Stimulated activated naive B cell treated with anti-CD40 and anti-IgM and Interleukin-4, amounts not matched to agents 10 μg/mL and 1 μg/mL and 100 μg/mL, for 72 hours (primary cell): ENCODE measurements at places on chromosomes 11 and 22.

- DNase-seq = no peak
Observed at GRCh38 chr11:104946907-104947306, 21.5 kb downstream of the CASP4 start.

GRCh38 chr11:8262552-8263108, 1.0 kb downstream of the LMO1 start:
- peak; percentile 23 for DNase-seq

DNA sequence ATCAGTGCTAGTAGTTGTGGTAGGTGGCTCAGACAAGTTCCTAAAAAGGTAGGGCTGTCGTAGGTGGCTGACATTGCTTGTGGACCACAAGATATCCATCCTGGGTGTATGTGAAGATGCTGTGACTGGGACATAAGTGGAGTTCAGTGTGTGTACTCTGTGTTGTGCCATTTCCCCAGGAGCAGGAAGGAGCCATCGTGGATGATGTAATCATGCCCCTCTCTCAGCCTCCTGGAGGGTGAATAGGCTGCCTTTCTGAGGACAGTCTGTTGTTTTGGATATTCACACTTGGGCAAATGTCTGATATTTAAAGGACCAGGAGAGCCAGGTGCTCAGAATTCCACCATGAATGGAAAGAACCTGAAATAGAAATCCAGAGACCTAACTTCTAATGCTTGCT, 2.7 kb downstream of the HEPHL1 start:
- DNase-seq = no peak

- no peak for DNase-seq
Observed at GRCh38 chr11:6925636-6926207, 504 bp upstream of the ZNF215 start.

- DNase-seq = no peak
Observed at GRCh38 chr11:42975180-42975529, 336.6 kb upstream of the API5 start.

DNA sequence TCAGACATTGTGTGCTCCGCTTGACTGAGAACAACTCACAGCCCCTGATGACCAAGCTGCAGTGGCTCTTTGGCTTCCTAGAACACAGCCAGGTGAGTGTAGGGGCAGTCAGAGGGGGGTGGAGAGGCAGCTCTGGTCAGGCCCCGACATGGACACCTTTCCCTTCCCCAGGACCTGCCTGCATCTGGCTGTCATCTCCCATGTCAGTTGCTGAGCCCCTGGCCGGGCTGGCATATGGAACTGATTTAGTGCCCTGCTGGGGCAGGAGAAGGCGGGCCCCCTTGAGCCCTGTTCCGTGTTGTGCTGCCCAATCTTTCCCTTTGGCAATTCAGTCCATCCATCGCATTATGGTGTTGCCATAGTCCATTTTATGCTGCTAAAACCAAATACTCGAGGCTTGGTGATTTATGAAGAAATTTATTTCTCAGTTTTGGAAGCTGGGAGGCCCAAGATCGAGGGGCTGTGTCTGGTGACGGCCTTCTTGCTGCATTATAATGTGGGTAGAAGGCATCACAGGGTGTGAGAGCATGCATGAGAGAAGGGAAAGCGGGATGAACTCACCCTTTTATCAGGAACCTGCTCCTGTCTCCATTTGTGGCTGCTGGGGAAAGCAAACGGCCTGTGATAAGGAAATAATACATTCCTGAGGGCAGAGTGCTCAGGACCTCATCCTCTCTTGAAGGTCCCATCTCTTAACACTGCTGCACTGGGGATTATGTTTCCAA, 19.0 kb downstream of the USP35 start:
- no peak for DNase-seq

GRCh38 chr11:9972989-9973388, 309.1 kb downstream of the SWAP70 start:
- peak; percentile 5 for DNase-seq

- no peak for DNase-seq
Observed at GRCh38 chr11:72004515-72005346, 6.0 kb downstream of the IL18BP start.

- DNase-seq = no peak
Observed at GRCh38 chr11:44764583-44764982, 37.8 kb downstream of the TSPAN18 start.

DNA sequence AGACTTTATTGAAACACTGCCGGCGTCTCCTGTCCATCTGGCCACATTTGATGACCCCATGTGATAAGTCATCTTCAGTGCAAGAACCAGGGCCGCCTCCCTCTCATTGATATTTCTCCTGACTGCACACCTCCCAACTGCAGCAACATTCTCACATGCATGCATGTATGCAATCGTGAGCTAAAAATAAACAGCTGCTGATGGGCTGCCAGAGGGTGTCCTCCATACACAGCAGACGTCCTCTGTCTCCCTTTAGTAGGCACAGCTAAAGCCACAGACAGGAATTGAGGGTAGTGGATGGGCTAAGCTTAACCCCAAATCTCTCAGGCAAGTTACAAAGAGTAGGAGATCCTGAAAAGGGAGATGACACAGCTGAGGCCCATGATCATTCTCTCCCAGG, 106.7 kb upstream of the HSD17B12 start:
- no peak for DNase-seq

- DNase-seq = no peak
Observed at GRCh38 chr22:24322522-24322921, 51.9 kb downstream of the SPECC1L start.

GRCh38 chr22:44620129-44620840, 81.7 kb upstream of the PRR5 start:
- peak; percentile 28 for DNase-seq

DNA sequence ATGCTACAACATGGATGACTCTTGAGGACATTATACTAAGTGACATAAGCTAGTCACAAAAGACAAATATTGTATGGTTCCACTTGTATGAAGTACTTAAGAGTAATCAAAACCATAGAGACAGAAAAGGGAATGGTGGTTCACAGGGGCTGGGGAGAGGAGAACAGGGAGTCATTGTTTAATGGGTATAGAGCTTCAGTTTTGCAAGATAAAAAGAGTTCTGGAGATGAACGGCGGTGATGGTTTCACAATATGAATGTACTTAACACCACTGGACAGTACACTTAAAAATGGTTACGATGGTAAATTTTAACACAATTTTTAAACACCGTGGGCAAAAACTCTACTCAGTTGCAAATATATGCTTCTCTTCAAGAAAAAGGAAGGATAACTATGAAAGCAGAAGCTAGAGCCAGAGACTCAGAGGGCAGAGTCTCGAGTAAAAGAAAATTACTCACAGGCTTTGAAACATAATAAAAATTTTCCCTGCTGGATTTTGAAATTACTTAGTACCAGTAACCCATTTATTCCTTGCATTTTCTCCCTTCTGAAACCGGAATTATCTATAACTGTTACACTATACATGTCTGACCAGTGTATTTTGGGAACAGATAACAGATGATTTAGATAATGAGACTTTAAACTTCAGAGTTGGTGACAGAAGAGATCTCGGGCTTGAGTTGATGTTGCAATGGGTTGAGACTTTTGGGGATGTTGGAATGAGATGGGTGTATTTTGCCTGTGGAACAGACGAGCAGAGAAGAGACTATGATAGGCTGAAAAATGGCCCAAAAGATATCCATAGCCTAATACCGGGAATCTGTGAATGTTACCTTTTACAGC, 15.0 kb downstream of the MRTFA start:
- DNase-seq = no peak

DNA sequence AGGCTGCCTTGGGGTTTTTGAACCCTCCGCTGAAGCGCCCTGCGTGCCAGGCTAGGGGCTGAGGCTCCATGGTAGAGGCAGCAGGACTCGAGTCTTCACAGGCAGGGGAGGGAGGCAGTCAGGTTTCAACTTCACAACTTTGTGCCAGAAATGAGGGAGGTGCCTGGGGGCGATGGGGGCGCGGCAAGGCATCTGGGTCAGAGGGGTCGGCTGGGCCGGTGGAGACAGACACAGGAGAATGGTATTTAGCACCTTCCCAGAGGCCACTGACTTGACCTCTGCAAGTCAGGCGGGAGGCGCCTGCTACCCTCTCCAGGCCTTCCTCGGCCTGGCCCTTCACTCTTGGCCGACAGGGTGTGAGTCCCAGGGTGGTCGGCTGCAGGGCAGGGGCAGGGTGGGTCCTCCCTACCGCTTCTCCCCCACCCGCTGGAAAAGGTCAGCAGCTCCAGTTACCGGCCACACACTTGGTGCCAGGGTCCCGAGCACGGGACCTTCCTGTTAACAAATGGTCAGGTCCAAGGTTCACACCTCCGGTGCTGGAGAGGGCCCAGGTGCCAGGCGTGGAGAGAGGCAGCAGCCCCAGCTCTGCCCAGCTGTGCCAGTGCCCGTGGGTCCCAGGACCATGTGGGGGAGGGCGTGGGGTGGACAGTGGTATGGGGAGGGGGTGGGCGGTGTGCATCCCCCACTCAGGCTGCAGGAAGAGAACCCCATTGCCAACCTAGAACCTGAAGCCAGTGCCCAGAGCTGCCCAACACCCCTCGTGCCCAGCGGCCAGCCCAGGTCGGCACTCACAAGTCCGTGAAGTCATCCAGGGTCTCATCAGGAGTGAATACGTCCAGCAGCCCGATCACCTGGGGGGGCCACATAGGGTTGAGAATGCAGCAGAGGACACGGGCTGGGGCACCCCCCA, 3.8 kb downstream of the MAPK12 start:
- DNase-seq = no peak

GRCh38 chr11:70025308-70025707, 52.8 kb upstream of the ANO1 start:
- DNase-seq = no peak

DNA sequence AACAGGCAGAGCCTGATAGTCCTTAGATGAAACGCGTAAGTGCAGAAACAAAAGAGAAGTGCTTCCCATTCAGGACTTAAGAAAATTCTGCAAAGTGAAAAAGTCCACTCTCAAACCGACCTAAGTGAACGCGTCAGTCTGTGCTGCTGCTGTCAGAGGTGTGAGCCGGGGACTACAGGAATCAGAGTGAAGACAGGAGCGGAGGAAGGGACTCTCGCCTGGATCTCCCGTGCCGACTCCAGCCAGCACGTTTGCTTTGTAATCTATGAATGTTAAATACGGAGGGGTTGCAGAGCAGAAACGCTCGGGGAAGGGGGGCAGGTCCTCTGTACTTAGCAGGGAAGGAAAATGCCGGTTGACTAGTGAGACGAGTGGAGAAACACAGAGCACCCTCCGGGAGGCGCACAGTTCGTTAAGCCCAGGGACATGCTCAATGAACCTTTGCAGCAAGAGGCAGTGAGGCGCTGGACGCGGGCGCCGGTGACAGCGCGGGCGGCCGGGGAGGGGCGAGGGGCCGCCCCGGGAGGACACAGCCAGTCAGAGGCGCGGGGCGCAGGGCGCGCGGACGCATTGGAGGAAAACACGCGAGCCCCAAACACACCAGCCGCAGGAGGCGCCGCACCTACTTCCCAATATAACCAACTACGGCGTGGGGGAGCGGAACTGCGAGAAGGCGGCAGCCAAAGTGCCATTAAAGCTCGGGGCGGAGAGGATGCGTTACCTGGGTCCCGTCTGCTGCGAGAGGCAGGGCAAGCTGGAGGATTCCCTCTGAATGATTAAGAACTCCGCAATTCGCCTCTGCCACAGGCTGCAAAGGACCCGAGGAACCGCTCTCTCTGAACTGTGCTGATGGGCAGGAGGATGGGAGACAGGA, at the start of gene CNTN5:
TSS of gene CNTN5 (plus strand) at position 598 of the 874 bp plus-strand sequence.
- DNase-seq = peak; percentile 2

DNA sequence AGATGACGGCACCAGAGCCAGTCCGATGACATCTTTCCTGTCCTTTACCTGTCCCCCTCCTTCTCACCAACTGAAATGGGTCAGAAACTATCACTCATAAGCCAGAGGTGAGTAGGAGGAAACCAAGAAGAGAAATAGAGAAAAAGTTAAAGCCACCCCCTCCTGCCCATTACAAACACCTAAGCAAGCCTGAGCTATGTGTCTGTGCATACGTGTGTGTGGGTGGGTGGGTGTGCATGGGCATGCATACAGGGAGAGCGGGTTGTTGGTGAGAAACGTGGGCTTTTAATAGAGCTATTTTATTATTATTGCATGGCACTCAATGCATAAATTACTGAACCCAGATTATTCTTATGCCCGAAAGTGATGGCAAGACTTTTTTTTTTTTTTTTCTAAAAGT, 2.6 kb downstream of the PATE4 start:
- DNase-seq = no peak

DNA sequence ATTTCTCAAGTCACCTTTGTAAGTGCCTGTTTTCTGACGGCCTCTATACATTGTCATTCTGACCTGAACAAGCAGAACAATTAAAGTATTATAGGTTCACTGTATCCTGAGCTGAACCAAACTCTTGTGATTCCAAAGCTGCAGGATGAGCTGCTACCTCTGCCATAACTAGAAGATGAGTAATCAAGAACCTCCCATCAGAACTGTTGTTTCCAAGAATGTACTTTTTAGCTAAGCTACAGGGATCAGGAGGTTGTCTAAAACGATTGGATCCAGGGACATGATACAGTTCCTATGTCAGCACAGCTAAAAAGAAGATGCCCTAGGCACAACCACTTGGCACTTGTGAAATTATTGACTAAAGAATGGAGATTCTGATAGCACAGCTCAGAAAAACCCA, 288.4 kb upstream of the CCDC90B start:
- DNase-seq = no peak

DNA sequence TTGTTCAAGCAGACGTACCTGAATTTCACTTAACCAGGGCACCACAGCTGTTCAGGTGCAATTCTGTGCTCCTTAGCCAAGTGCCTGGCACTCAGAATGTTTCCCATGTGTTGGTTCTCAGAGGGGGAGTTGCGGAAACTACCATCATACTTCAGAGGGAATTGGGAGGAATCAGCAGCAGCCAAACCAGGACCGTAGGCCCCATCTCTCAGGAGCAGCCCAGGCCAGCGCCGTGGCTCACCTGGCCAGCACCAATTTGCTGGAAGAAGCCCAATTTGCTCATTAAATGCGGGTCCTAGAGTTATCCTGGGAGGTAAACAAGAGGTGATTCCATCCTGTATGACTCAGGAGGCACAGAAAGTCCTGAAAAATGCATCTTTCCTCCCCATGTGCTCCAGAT, 435.4 kb downstream of the BRD1 start:
- no peak for DNase-seq

DNA sequence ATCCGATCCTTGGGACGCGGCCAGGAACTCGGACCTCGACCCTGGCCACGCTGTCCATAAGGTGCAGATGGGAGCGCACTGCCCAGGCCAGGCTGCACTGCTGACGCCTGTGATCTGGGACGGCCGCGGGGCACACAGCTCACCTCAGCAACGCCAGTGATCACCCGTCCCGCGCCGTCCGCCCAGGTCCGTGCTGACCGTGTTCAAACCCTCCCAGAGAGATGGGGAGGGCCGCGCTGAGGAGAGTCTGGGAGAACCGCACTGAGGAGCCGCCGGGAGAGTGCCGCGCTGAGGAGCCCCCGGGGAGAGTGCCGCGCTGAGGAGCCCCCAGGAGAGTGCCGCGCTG, 636 bp downstream of the KCNQ1OT1 start:
- no peak for DNase-seq

GRCh38 chr22:48567213-48567975, 1260.3 kb downstream of the BRD1 start:
- DNase-seq = no peak

GRCh38 chr11:2816523-2816922, 69.1 kb downstream of the CDKN1C start:
- DNase-seq = no peak

- no peak for DNase-seq
Observed at GRCh38 chr11:69044111-69045013, 4.4 kb upstream of the TPCN2 start.
